ENCODE measurements at places on chromosomes 5 and 9.

- no peaks in the 10 kb centered on the region for H3K4me1 ChIP-seq
- H3K27ac ChIP-seq, result no peak overlapping the region
- H3K36me3 ChIP-seq, result no peaks in the 10 kb centered on the region
- H3K27me3 ChIP-seq, result peaks cover 23% of the 10 kb centered on the region
- H3K4me3 ChIP-seq, result no peak overlapping the region
These were observed 159.1 kb upstream of the MAP1B start for GRCh38 chr5:71948206-71948605.

DNA sequence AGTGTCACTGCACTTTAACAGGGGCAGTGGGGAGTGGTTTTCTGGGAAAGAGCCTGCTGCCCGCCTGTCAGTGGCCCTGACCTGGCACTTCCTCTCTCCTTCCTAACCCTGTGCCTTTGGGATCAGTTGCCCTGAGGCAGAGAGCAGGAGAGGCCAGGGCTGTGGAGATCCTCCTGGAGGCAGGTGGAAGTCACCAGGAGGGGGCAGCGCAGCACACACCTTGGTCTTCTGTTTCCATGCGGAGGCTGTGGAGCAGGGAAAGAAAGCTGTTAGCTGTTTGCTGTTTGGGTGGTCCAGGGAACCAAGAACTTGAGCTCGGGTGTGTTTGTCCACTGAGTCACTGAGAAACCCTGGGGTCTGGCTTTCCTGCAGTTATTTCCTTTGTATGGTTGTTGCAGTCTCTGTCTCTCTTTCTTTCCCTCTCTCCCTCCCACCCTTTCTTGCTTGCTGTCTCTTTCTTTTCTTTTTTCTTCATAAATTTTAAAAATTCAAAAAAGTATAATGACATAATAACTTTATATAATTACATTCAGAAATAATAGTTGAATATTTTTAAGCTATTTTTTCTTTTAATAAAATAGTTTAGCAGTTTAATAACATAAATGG, 28.1 kb downstream of the NTRK2 start:
- peak; percentile 16 for DNase-seq
- no peak overlapping the region for H3K4me3 ChIP-seq
- H3K36me3 ChIP-seq, result no peaks in the 10 kb centered on the region
- H3K27me3 ChIP-seq, result peaks cover 11% of the 10 kb centered on the region

DNA sequence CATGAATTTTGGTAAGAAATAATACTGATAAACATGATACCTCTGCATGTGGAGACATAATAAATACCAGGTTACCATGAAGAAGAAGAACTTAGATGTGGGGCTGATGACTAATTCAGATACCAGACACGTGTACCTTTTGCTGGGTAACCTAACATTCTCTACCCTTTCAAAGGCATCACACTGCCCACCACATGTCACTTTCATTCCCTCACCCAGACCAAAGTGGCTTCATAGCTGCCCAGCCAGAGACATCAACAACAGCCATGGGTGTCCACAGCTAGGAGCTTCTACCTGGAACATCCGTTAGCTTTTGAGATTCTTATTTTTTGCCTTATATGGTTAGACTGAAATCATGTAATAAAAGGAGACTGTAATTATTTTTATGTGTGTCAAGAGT, 396.8 kb downstream of the MED10 start:
- no peak for DNase-seq
- H3K27ac ChIP-seq, result no peak overlapping the region
- no peaks in the 10 kb centered on the region for H3K27me3 ChIP-seq
- no peaks in the 10 kb centered on the region for H3K36me3 ChIP-seq
- H3K4me3 ChIP-seq, result no peak overlapping the region

DNA sequence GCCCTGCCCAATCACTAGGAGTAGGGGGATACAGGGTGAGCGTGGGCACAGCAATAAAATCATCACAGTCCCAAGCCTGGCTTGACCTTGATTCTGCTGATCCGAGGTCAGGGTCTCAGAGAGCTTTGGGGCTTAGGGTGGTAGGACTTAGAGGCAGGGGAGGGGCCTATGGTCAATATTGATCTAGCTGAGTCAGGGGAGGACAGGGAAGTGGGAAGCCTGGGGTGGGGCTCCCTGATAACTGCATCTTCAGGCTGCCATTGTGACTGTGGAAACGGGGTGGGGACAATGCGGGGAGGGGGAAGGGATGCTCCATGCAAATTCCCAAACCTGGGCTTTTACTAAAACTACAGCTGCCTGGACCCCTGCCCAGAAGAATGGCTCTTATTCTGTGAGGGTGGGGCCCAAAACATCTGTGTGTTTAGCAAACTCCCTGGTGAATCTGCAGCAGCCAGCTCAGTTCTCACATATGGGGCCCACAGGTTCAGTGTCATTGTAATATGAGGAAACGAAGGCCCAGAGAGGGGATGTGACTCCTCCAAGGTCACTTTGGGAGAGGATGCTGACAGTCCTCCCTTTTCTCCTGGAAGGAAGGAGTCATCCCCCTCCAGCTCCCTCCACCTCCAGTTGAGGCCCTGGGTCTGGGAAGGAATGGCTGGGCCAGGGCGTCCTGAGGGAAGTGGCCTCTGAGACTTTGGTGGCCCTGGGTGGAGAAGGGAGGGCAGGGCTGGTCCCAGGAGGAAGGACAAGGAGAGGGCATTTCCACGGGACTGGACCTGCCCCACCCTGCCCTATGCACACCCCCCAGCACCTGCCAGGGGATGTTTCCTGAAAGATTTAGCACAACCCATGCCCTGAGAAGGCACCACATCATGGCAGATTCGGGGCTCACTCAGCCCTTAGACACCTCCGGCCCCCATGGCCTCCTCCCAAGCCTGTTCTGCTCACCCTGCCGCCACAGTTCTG, 26.4 kb downstream of the SLC6A7 start:
- H3K27ac ChIP-seq, result no peak overlapping the region
- H3K36me3 ChIP-seq, result no peaks in the 10 kb centered on the region

DNA sequence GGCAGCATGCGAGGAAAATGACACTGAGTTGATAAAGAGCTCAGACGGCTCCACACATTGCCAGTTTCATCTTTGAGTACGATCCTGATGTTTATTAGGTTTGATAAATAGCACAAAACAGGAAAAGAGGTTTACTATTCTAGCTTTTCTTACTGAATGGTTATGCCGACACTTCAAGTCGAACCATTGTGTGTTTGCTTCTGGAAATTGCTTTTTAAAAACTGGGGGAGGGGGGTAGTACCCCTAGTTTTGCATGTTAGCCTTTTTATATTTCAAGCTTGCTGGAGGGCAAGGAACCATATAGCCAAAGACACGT, 5.2 kb downstream of the PTCH1 start:
- peaks cover 16% of the 10 kb centered on the region for H3K27me3 ChIP-seq
- H3K36me3 ChIP-seq, result peaks cover 22% of the 10 kb centered on the region
- DNase-seq, result no peak
- peak overlapping the region; percentile 85 for H3K4me3 ChIP-seq
- H3K27ac ChIP-seq, result peak overlapping the region; percentile 95

DNA sequence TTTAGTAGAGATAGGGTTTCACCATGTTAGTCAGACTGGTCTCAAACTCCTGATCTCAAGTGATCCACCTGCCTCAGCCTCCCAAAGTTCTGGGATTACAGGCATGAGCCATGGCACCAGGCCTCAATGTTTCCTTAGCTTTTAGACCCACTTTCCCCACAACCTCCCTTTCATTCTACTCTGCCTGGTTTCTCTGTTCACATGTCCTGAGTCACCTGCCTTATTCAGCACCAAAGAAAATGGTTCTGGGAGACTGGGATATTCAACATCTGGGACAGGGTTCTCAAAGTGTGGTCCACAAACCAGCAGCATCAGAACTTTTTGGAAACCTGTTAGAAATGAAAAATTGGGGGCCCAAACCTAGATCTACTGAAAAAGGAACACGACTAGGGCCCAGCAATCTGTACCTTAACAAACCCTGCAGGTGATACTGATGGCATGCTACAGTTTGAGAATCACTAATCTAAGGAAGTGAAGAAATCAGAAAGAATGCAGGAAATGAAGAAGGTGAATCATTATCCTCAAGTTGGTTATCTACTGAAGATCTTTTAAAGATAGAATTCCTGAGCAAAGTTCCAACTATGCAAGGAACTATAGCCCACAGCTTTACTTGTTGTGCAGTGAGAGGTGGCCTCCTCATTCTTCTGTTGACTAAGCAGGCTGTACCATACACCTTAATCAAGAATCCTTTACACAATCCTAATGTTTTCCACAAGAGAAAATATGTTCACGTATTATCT, 51.8 kb upstream of the CTNNAL1 start:
- no peak overlapping the region for H3K4me3 ChIP-seq
- DNase-seq, result no peak
- no peaks in the 10 kb centered on the region for H3K27me3 ChIP-seq
- H3K27ac ChIP-seq, result no peak overlapping the region
- peaks cover 2% of the 10 kb centered on the region for H3K4me1 ChIP-seq
- H3K36me3 ChIP-seq, result peaks cover 9% of the 10 kb centered on the region

- no peak overlapping the region for H3K4me3 ChIP-seq
- H3K27me3 ChIP-seq, result no peaks in the 10 kb centered on the region
These were observed 107.3 kb upstream of the WWC1 start for GRCh38 chr5:168184103-168184502.

- peak; percentile 55 for DNase-seq
- H3K4me3 ChIP-seq, result no peak overlapping the region
- H3K4me1 ChIP-seq, result peaks cover 9% of the 10 kb centered on the region
These were observed 1.5 kb upstream of the GPRIN1 start for GRCh38 chr5:176611435-176611834.

GRCh38 chr9:80061940-80062339, 490.2 kb downstream of the TLE4 start:
- no peak overlapping the region for H3K27ac ChIP-seq
- no peak for DNase-seq
- no peak overlapping the region for H3K4me3 ChIP-seq
- H3K27me3 ChIP-seq, result peaks cover 3% of the 10 kb centered on the region
- H3K4me1 ChIP-seq, result peaks cover 3% of the 10 kb centered on the region

DNA sequence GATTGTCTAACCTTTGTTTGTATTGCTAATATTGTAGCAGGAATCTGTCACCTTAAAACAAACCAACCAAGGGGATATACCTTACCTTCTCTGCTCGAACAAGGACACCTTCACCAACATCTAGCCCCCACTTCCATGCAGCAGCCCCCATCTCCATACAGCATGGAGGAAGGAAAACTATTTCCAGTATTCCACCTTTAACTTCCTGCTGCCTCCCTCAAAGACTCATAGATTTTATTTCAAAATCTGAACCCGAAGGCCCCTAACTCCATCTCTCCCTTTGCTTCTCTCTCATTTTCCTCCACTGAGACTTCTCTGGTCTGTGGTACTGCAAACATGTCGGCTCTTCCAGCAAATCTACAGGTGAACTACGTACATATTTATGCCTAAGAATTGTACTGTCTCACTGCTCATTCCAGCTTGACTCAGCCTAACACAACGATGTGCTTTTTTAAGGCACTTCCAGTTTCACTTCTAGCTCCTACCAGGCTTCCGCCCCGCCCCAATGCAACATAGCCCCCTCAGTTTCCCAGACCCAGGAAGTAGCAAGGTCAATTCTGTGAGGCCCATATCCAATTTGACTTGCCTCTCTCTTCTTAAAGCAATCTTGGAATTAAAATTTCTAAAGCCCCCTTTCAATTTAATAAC, 70.7 kb upstream of the RNF38 start:
- H3K4me3 ChIP-seq, result peak overlapping the region; percentile 79
- no peaks in the 10 kb centered on the region for H3K27me3 ChIP-seq
- H3K27ac ChIP-seq, result peak overlapping the region; percentile 93
- peak; percentile 74 for DNase-seq
- peaks cover 20% of the 10 kb centered on the region for H3K36me3 ChIP-seq

GRCh38 chr5:124703995-124704394, 42.4 kb downstream of the ZNF608 start:
- H3K4me1 ChIP-seq, result no peaks in the 10 kb centered on the region
- no peak overlapping the region for H3K4me3 ChIP-seq
- no peak overlapping the region for H3K27ac ChIP-seq
- DNase-seq, result no peak

DNA sequence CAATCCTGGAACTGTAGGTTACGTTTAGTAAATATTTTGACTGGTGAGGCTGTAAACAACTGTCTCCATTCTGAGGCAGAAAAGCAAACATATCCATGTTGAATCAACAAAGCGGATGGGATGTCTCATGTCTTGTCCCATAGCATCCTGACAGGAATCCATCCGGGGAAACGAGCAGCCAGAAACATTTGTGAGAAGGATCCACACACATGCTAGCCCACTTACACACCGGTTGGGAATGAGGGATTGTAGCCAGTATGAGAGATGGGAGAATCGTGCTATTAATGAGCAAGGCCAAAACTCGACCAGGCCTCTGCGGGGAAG, 117.5 kb downstream of the FSTL4 start:
- H3K4me3 ChIP-seq, result no peak overlapping the region
- peaks cover under 1% of the 10 kb centered on the region for H3K27me3 ChIP-seq
- DNase-seq, result no peak
- H3K27ac ChIP-seq, result no peak overlapping the region
- no peaks in the 10 kb centered on the region for H3K36me3 ChIP-seq

GRCh38 chr5:92795633-92796032, 785.4 kb downstream of the NR2F1-AS1 start:
- H3K27me3 ChIP-seq, result no peaks in the 10 kb centered on the region
- H3K4me1 ChIP-seq, result no peaks in the 10 kb centered on the region
- no peak overlapping the region for H3K27ac ChIP-seq
- no peak for DNase-seq
- H3K36me3 ChIP-seq, result no peaks in the 10 kb centered on the region
- H3K4me3 ChIP-seq, result no peak overlapping the region

DNA sequence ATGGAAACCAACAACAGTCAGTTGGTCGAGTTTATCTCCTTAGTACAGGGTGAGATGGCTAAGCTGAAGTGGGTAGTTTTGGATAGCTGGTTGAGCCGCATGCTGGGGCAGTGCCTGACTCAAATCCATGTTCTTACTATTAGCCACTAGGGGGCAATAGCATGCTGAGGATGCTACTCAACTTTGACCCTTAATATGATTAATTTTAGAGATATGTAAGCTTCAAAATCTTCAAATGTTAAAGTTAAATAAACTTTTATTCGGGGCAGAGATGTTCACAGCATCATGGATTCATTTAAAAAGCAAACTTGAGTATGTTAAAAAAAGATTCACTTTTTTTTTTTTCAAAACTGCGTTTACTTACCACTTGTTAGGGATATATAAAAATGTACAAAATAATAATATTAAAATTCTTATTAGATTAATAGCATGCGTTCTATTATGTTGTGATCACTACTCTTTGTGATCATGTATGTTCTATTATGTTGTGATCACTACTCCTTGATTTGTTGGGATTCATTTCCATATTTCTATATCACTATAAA, 57.0 kb downstream of the C9orf153 start:
- no peak overlapping the region for H3K4me3 ChIP-seq
- peak; percentile 5 for DNase-seq
- H3K27ac ChIP-seq, result no peak overlapping the region

DNA sequence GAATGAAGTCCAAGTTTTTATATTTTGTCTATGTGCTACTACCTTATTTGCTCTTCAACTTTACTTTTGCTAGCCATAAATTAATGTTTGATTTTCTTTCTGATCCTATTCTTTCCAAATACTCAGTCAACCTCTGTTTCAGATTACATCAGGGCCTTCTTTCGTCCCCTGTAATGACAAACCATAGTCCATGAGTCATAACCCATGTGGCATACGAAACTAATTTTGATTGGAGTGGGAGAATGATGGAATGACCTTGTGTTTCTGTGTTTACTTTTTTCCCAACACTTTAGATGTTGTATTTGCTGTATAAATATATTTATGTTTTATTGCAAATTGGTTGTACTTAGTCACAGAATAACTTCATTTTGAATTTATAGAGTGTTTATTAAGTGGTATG, 1043.1 kb downstream of the DTWD2 start:
- H3K36me3 ChIP-seq, result no peaks in the 10 kb centered on the region
- H3K4me1 ChIP-seq, result no peaks in the 10 kb centered on the region
- H3K27ac ChIP-seq, result no peak overlapping the region
- H3K27me3 ChIP-seq, result no peaks in the 10 kb centered on the region
- no peak for DNase-seq
